ENCODE measurements at places on chromosomes 4 and X.
A peak's percentile ranks its signal among the peaks of the same experiment; 100 is the strongest.

DNA sequence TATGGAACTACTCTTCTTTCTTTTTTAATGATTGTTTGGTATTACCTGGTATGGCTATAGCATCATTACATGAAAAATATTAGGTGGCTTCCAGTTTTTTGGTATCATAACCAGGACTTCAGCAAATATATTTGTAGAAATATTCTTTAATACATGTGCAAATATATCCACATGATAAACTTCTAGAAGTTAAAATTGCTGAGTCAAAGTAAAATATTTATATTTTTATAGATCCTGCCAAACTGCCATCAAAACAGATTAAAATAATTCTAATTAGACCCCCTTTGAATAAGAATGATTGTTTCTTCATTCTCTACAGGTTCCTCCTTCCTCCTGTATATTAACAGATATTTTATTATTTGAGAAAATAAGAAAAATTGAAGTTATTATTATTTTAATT lies 708.5 kb upstream of the INTU start:
- no peak for DNase-seq

- no peak for DNase-seq
These were observed 136.5 kb upstream of the GALNTL6 start for GRCh38 chr4:171676555-171677215.

GRCh38 chr4:96504386-96504785 lies 664.5 kb downstream of the PDHA2 start:
- no peak for DNase-seq

DNA sequence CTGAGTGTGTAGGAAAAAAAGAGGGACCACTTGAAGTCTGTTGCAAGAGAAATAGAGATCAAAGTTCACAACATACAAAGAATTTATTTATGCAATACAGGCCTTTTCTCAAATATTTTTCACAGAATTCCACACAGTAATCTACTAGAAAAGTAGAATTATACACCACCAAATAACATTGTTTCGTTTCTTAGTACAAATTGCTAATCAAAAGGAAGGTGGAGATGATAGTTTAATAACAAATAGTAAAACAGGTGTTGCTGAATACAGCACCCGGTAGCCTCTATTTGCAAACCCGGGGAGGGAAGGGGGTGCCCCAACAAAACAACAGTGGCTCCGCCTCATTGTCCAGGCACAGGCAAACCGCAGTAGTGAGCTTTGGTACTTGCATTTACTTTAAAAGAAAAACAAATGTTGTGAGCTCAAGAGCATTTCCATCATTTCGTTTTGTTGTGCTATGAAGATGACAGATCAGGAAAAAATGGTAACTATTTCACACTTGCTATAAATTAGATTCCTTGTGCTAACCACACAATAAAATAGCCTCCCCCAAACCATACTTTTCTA lies 186.4 kb downstream of the DCLK2 start:
- DNase-seq, result no peak

DNA sequence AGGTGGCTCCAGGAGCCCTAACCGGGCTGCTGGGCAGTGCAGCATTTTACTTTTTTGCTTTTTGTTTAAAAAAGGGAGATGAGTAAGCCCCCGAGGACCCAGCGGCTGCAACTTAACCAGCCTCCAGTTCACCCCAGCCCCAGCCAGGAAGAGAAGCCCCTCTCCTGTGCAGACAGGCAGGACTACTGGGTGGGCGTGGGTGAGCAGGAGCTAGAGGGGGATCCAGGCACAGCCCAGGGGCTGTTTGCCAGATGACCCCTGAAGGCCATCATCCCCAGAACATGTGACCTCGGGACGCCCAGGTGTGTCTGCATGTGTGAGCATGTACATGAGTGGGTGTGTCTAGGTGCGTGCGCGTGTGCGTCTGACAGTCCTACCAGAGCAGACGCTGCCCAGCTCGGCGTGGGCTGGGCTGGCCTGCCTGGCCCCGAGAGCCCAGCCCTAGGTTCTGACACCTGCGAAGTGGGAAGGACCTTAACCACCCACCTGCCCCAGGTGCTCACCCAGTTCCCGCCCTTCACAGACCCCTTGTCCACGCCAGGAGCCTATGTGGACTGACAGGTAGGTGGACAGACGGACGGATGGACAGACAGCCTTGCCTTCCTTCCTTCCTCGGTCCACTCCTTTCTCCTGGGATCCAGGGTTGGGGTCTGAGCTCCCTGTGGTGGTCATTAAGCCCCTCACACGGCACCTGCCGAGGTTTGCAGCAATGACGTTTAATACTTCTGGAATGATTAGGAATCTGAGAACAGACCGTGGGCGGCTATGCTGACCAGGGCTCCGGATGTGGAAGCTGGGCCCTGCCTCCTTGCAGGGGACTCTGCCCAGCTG lies 7.8 kb upstream of the HAUS3 start:
- peak; percentile 4 for DNase-seq

GRCh38 chrX:13732246-13733067 lies 2.0 kb downstream of the TRAPPC2 start:
- no peak for DNase-seq

GRCh38 chrX:82333575-82333974 lies 1131.7 kb downstream of the SH3BGRL start:
- DNase-seq, result no peak

DNA sequence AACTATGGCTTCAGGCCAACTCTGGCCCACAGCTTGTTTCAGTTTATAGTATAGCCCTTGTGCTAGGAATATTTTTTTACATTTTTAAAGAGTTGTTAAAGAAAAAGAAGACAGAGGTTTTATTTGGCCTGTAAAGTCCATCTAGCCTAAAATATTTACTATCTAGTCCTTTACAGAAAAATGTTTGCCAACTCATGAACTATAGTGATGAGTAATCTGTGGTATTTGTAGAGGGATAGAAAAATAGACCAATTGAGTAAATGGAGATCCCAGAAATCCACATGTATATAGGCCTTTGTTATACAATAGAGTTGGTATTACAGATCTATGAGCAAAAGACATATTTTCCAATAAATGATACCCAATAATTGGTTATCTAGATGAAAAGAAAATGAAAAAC lies 288.7 kb downstream of the PRDM5 start:
- DNase-seq, result no peak
